Fibroblast of skin of scalp (primary cell): ENCODE measurements at places on chromosomes 2 and 18.

DNA sequence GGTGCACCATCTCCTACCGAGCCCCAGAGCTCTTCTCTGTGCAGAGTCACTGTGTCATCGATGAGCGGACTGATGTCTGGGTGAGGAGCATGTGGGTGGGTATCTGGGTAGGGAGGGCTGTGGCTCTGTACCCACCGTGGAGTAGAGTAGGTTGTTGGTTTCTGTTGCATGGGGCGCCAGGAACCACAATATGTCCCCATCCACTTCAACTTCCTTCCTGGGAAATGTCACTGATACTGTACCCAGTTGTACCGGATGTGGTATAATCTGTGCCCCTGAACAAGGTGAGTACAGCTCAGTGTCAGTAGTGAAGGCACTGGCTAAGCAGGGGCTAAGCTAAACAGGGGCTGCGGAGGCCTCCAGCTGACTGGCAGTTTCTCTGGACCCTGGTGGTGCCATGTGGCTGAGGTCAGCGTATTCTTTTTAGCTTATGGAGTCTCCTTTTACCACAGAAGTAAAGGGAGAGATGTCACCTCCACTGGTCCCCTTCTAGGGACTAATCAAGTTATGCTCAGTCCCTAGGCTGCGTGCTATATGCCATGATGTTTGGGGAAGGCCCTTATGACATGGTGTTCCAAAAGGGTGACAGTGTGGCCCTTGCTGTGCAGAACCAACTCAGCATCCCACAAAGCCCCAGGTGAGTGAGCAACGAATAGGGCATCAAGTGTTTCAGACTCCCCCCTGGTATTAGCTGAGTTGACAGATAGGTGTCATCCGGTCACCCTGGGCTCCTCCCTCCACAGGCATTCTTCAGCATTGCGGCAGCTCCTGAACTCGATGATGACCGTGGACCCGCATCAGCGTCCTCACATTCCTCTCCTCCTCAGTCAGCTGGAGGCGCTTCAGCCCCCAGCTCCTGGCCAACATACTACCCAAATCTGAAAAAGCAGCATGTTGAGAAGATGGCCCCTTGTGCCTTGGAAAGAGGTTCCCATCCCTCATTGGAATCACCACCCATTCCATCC lies 2.7 kb downstream of the STK16 start:
- DNase-seq: no peak

DNA sequence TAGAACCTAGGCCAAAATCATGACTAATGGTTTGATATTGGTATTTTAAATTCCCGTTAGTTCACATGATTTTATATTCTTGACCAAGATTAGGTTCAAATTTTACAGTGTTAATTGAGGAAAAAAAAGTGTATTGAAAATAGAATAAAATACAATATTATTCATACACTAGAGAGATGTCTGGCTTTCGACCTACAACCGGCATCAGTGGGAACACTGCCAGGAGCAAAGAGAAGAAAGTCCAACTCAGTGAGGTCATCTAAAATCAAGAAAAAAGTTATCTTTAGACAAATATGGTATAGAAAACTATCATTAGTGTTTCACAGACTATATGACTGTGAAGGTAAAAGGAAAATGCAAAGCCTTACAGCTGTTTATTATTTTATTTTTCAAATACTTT lies 81.5 kb downstream of the PIGN start:
- DNase-seq: peak; percentile 74

- no peak for DNase-seq
Observed at GRCh38 chr18:55086906-55087305, 127.6 kb upstream of the CCDC68 start.

DNA sequence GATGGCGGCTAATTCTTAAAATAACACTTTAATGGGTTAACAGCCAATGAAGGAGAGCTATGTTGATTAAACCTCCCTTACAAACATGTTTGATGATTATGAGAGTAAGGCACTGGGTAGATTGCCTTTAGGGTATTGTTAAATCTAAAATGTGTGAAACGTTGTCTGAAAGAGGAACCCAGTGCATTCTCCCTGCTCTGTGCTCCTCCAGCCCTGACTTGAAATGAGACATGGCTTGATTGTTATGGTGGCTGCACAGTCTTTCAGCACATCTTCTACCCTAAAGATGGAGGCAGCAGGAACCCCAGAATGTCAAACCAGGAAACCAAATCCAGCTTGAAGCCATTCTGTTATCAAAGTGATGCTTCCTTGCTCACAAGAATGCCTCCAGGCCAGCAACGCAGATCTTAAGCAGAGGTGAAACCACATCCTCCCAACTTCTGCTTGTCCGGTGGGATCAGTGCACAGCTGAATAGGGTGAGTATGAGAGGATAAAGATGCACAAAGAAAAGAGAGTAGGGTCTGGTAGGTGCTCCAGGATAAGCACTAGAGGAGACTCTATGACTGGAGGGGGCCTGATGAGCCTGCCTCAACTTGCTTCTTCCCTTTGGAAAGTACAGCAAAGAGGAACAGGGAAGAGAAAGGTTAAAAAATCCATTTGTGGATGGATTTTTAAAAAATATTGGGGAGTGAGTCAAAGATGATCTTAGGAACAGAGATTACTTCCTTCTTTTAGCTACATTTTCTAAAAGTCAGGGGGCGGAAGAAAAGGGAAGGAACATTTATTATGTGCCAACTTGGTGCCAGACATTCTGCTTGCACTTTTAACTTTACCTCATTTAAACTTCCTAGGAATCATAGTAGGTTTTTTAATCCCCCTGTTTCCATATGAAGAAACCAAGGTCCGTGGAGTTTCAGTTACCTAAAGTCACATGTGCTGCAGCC lies 523.0 kb downstream of the TXNL1 start:
- DNase-seq: no peak

DNA sequence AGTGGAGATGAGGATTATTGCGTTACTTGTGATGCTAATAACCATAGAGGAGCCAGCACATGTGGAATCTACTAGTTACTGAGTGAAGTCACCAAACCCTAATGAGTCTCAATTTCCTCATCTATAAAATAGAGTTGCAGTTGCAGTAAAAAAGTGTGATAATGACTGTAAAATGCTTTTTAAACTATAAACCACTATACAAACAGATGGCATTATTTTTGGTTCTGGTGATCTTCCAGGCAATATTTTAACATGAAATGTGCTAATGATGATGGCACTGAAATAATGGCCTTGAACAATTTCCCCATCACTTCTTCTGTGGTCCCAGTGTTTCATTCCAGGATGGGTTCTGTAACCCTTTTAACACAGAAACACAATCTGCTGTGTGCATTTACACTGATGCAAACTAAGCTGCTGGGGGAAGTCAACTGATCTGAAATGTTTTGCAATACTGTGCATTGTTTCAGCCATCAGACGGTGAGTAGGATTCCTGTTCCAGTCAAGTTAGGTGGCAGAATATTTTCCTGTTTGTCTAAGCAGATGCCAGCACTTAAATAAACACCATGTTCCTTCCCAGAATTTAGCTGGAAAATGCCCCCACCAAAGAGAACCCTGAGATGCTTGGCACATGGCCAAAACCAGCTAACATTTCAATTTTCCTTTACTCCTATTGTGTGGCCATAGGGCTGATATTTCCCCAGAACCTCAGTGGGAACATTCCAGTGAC lies 52.6 kb downstream of the TACR1 start:
- DNase-seq: peak; percentile 43

DNA sequence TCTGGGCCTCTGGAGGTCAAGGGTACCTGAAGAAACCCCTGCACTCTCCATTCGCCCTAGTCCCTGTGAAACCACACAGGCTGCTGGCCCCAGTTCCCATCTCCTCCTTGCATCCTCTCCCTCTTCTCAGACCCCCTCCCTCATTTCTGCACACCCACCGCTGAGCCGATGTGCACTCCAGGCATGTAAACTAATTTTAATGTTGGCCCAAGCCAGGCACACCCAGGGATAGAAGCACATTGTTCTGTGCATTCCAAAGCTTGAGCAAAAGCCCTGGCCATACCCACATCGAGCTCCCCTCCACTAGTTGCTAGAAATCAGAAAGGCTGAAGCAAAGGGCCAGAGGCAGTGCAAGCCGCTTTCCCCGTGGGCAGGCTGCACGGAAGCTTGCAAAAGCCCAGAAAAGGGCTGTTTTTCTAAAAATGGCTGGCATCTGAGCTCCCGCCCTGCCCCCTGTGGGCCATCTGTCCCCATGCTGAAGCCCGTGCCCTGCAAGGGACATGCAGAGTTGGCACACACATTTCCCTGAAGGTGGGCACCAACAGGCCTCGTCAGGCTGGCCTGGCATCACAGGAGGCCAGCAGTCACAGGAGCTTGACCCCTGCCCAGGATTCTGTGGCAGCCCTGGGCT lies 181.6 kb downstream of the SMAD7 start:
- DNase-seq: no peak

DNA sequence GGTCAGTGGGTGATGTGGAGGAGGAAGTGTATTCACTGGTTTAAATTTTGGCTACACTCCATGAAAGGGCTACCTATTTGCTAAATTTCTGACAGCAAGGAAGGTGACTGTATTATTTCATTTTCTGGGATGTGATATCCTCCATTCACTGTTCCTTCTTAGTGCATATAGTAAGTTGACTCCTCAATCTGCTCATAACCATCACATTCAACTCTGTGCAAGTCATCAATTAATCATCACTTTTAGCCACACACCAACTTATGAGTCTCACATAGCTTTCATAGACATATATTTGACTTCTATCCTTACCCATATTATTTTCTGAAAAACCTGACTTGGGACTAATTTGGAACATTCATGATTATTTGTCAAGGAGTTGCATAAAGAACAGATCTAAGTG lies 16.9 kb downstream of the KLHL41 start:
- peak; percentile 7 for DNase-seq

- DNase-seq: no peak
Observed at GRCh38 chr18:11398625-11399024, 210.8 kb upstream of the SLC35G4 start.

DNA sequence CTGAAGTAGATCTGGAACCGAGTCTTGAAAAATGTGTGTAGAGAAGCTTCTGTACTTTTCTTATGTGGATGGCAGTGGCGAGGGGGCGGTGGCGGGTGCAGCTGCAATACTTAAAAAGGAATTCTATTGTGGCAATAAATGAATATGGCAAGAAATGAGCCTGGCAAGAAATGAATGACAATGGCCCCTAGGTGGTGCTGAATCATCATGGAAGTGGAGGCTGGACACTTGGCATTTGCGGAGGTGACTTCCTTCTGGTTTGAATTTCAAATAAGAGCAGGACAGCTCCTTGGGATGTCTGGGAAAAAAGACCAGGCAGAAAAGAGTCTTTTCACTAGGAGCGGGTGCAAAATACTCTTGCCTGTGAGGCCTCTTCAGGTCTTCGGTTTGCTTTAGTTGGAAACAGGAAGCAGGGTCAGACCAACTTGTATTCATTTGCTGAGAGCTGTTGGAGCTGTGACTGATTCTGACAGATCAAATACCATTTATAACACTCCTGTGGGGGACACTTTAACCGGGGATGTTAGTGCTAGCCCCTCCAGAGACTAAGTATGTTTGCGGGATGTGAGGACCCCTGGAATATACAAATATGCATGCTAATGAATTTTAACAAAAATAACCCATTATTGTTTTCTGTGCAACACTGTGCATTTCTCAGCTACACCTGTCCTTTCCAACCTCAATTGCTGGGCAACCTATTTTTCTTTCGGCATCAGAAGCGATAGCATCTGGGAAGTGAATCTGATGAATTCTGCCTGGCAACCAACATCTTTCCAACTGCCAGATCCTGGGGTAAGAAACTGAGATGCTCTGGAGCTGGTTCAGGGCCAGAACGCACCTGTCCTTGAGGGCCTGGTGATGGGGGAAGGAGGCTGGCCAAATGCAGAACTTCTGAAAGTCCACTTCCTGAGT lies 35.4 kb downstream of the FASTKD2 start:
- peak; percentile 79 for DNase-seq

- DNase-seq: no peak
Observed at GRCh38 chr2:727071-727470, 49.9 kb upstream of the TMEM18 start.

GRCh38 chr2:44296653-44297052 lies 21.4 kb downstream of the SLC3A1 start:
- no peak for DNase-seq

DNA sequence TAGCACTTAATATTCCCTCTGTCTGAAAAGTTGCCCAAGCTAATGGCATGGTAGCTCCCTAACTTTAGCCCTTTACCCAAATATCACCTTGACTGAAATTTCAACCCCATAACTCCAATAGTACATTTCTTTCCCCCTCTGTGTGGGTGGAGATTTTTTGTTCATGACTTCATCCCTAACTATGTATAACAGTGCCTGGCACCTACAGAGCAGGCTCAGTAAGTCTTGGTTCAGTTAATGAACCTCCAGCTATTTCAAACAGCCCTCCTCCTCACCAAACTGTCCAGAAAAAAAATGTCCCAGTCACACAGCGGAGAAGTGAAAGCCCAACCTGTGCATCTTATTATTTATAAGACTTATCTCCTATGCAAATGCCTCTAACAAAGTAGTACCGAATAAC lies 18.6 kb downstream of the BUB1 start:
- DNase-seq: no peak

GRCh38 chr18:58527952-58528287 lies 101.0 kb downstream of the ALPK2 start:
- DNase-seq: peak; percentile 63

GRCh38 chr2:229160180-229160579 lies 110.9 kb downstream of the PID1 start:
- no peak for DNase-seq

DNA sequence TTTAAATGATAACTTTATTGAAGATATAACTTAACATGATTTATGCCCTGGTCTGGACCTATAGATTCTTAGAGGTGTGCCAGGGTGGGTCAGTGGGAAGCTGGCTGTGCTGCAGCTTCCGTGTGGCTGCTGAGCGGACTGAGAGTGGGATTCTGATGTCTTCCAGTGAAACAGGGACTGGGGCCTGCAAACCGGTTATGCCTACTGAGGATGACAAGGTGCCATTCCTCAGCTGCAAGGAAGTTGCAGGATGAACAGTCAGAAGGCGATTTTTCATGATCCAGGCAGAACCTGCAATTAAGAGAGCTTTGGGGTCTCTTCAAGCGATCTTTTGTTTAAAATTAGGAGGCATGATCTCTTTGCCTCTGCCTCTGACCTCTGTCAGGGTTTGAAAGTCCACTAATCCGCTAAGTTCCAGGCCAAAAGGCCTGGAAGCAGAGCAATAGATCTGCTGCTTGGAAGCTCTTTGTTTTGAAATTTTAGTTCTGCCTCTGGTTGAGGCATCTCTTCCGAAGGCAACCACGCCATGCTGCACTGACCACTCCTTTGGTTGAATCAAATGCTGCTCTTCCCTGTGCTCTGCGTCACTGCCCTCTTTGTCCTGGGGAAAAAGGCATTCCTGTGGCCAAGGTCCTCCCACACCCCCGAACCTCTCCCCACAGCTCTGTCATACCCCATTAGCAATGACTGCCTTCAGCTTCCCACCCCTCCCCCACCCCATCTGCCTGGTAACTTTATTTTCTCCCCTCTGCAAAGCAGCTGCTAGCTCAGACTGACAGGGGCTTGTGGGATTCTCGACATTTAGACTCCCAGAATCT lies 2.0 kb downstream of the TMEM169 start:
- DNase-seq: peak; percentile 66

GRCh38 chr18:77081390-77081778 lies 51.2 kb downstream of the MBP start:
- DNase-seq: peak; percentile 90

- DNase-seq: no peak
Observed at GRCh38 chr2:84197901-84198300, 261.2 kb downstream of the SUCLG1 start.

GRCh38 chr2:195575879-195576401 lies 81.1 kb upstream of the SLC39A10 start:
- DNase-seq: peak; percentile 92

GRCh38 chr2:168538534-168538933 lies 82.5 kb downstream of the CERS6 start:
- peak; percentile 14 for DNase-seq
